Body of pancreas (tissue), 4 donors: ENCODE measurements at places on chromosomes 4 and X.

GRCh38 chr4:158670975-158671664, 567 bp downstream of the C4orf46 start:
- peak; percentile 73 for DNase-seq

GRCh38 chr4:139175646-139176301, 1.2 kb downstream of the ELF2 start:
- no peak for DNase-seq

DNA sequence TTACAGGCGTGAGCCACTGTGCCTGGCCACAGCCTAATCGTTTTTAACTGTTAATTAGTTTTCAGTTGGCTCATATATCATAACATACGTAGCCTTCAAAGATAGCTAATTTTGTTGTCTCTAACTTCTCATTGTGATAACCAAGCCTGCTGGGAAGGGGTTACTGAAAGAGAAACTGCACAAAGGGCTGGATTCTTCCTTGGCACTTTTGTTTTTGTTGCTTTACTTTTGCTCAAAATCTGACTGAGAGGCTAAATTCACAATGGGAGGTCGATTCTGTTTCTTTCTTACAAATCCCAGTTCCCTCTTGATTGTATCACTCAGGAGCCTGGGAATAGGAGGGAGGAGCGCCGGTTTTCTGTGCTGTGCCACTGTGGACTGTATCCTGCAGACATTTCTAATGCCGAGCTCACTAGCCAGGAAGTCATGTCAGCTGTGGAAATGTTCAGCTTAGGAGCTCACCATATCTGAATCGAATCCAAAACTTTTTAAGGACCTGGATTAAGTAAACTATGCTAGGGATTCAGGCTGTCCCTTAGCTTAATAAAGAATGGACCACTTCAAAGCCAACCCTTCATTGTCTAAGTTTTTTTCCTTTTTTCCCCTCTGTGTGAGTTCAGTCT, 120.5 kb upstream of the FAT1 start:
- peak; percentile 34 for DNase-seq

GRCh38 chr4:148216866-148217814, 225.1 kb downstream of the NR3C2 start:
- DNase-seq, result peak; percentile 45

GRCh38 chrX:129823115-129823514, 20.6 kb downstream of the ZDHHC9 start:
- DNase-seq, result peak; percentile 23

DNA sequence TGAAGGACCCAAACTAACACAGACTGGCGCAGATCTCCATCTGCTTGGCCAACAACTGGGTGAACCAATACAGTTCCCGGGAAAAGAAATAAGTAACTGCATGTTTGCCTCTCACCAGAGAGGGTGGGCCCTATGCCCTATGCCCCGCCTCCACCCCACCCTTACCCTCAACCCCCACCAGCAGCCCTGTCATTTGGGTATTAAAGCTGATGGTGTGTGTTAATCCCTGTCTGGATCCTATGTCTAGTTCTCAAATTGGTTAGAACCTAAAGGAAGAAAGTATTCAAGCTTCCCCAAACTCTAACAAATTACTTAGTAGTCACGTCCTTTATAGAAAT, 19.0 kb downstream of the SMPX start:
- DNase-seq, result no peak

DNA sequence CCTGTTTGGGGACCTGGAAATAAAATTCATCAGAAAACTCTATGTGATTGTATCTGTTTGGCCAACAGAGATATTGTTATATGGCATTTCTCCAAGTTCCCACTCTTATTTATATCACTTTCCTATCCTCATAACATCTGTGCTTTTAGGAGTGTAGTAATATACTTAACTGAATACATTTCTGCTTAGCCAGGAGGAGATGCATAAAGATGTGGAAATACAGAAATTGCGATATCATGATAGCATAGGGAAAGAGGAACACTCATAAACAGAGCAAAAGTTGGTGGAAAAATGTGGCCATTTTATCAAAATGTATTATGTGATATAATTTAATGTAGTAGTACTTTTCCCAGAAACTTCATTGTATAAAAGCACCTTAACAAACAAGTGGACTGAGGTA, 46.1 kb upstream of the TSPAN7 start:
- DNase-seq, result no peak

- peak; percentile 81 for DNase-seq
Observed at GRCh38 chr4:145609481-145610427, 9.4 kb upstream of the MMAA start.

- DNase-seq, result no peak
Observed at GRCh38 chr4:84499624-84499982, 511 bp upstream of the NKX6-1 start.

GRCh38 chrX:43835559-43835958, 46.7 kb downstream of the MAOB start:
- DNase-seq, result no peak

GRCh38 chrX:69142788-69143469, 22.3 kb downstream of the PJA1 start:
- DNase-seq, result no peak

DNA sequence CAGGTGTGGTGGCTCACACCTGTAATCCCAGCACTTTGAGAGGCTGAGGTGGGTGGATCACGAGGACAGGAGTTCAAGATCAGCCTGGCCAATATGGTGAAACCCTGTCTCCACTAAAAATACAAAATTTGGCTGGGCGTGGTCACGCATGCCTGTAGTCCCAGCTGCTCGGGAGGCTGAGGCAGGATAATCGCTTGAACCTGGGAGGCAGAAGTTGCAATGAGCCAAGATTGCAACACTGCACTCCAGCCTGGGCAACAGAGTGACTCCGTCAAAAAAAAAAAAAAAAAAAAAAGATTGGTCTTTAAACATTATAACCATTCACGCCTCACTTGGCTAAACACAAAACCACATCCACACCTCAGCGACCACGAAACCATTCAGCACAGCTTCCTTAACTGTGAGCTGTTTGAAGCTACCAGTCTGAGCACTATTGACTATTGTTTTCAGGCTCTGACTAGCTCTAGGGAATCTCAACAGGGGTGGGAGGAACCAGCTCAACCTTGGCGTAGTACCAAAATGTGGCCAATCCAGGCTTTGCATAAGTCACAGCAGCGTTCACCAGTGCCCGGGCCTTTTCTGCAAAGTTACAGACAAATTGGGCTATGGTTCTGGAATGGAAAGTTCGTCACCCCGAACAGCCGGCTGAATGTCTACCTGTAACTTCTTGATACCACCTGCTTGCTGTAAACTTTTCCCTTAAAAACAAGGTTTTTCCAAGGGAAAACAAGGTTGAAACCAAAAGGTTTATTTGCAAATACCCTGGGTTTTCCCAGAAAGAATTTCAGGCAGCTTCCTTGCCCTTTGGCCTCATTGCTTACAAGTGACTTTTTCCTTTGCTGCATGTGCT, 73.6 kb upstream of the DHX15 start:
- DNase-seq, result peak; percentile 63

GRCh38 chr4:17934286-17934685, 87.3 kb downstream of the LCORL start:
- DNase-seq, result no peak

- no peak for DNase-seq
Observed at GRCh38 chr4:184309241-184310170, 91.8 kb upstream of the ENPP6 start.

GRCh38 chrX:31138124-31138523, 66.3 kb upstream of the FTHL17 start:
- DNase-seq, result no peak
